ENCODE measurements at places on chromosomes 6 and 20.

GRCh38 chr6:139757784-139758183 is 383.3 kb upstream of the CITED2 start:
- DNase-seq, result no peak

DNA sequence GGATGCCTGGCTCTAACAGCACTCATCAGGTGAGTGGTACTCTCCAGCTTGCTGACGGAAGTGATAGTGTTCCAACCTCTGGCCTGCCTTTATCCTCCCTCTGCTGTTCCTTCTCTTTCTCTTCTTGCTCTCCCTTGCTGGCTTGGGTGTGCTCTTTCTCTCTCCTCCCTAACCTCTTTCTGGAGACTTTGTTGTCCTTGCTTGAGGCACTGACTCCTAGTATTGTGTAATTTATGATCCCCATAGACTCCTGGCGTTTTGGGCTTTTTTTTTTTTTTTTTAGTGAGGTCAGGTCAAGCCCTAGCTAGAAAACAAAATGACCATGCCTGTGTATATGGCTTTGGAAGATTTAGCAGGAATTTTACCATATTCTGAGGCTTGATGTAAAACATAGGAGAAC is 84.7 kb upstream of the MRAP2 start:
- DNase-seq, result no peak

DNA sequence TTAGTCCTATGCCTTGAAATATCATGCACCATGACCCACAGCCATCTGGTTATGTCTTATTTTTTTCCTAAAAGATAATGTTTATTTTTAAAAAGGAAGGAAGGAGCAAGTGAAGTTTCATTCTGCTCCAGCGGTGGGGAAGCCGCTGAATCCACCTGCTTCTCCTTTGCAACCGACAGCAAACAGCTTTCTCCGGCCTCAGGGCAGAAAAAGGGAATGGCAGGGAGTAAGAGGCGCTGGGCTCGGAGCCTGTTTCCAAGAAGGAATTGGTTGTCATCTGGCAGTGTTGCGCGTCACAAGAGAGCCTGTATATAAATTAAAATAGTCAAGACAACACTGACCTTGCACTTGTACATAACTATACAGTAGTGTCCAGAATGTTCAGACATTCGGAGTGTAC is 14.2 kb downstream of the GFRA4 start:
- DNase-seq, result no peak

- no peak for DNase-seq
These were observed 10.0 kb downstream of the MOCS1 start for GRCh38 chr6:39924283-39924682.

DNA sequence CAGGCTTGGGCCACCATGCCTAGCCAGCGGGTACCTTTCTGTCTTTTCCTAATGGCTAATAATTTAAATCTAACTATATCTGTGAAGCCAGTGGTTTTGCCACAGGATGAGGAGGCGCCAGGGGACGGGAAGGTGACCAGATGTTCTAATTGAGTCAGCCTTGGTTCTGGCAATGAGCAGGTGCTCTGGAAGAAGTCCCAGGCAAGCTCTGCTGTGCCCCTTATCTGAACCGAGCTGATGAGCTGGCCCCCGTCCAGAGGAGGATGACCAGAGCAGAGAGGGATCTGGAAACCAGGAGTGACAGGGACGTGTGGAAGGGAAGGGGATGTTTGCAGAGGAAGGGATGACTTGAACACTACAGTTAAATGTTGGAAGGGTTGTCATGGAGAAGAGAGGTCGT is 46.7 kb downstream of the SLC35D3 start:
- no peak for DNase-seq

GRCh38 chr6:137736048-137736818 is 130.8 kb upstream of the TNFAIP3 start:
- no peak for DNase-seq
